ENCODE measurements at places on chromosomes 7 and 10. TPM values are rescaled to one million over a fixed set of nuclear protein-coding genes. Genes with fewer than 3 reads are reported as not detected.

The OR2A42 gene
- total RNA-seq = not detected

The TFEC gene
- total RNA-seq = not detected

The PCDH15 gene
- total RNA-seq = 0.30 TPM

The TBC1D12 gene
- total RNA-seq = 7.7 TPM

The CPVL gene
- 49.5 TPM for total RNA-seq

The SLC16A9 gene
- 3.0 TPM for total RNA-seq

The SVOPL gene
- total RNA-seq = 2.3 TPM

The ZNF33A gene
- total RNA-seq = 23.8 TPM

The VSIR gene
- total RNA-seq = 1.3 TPM

The CPA1 gene
- 4.3 TPM for total RNA-seq

The NAPEPLD gene
- total RNA-seq = 9.2 TPM

The TAF3 gene
- 3.9 TPM for total RNA-seq

The FIS1 gene
- total RNA-seq = 338 TPM

The ICA1 gene
- 60.7 TPM for total RNA-seq

The BBIP1 gene
- 25.6 TPM for total RNA-seq

The DGKB gene
- 0.86 TPM for total RNA-seq

The LFNG gene
- total RNA-seq = 1.6 TPM

The GET4 gene
- 55.0 TPM for total RNA-seq

The MSMB gene
- not detected for total RNA-seq

The MMD2 gene
- total RNA-seq = not detected

The CPXM2 gene
- 1.2 TPM for total RNA-seq

The SYT15 gene
- 0.27 TPM for total RNA-seq

The VENTX gene
- total RNA-seq = not detected

The ZNF212 gene
- 11.6 TPM for total RNA-seq

The ANKRD61 gene
- 0.15 TPM for total RNA-seq

The CCDC3 gene
- 4.3 TPM for total RNA-seq
